ENCODE measurements at places on chromosomes 5 and 9. TPM values are rescaled to one million over a fixed set of nuclear protein-coding genes. Genes with fewer than 3 reads are reported as not detected.

C9 gene
- total RNA-seq: 0.44 TPM

RALGPS1 gene
- total RNA-seq: 0.88 TPM

CCDC192 gene
- total RNA-seq: not detected

SPATA31A3 gene
- not detected for total RNA-seq

DOLPP1 gene
- 25.3 TPM for total RNA-seq

SOHLH1 gene
- total RNA-seq: not detected

MAMDC2 gene
- total RNA-seq: 1.8 TPM

ARHGAP26 gene
- 3.1 TPM for total RNA-seq

SLIT3 gene
- total RNA-seq: 0.66 TPM

FOXI1 gene
- not detected for total RNA-seq

SPRY4 gene
- 125 TPM for total RNA-seq

ARL14EPL gene
- total RNA-seq: not detected

All from placental pericyte (primary cell).